ENCODE measurements at places on chromosomes 13 and 19.

DNA sequence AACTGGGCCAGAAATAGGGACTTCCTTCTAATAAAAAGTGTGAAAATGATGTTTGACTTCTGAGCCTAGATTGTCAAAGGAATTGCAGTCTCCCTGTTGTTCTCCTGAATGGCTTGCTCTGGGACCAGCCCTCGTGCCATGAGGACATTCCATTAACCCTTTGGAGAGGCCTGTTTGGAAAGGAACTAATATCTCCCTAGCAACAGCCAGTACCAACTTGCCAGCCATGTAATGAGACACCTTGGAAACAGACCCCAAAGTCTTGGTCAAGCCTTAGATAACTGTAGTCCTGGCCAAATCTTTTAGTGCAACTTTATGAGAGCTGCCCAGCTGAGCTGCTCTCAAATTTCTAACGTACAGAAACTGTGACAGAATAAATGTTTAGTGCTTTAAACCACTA lies 8.2 kb upstream of the SIAH3 start:
- DNase-seq, result no peak

DNA sequence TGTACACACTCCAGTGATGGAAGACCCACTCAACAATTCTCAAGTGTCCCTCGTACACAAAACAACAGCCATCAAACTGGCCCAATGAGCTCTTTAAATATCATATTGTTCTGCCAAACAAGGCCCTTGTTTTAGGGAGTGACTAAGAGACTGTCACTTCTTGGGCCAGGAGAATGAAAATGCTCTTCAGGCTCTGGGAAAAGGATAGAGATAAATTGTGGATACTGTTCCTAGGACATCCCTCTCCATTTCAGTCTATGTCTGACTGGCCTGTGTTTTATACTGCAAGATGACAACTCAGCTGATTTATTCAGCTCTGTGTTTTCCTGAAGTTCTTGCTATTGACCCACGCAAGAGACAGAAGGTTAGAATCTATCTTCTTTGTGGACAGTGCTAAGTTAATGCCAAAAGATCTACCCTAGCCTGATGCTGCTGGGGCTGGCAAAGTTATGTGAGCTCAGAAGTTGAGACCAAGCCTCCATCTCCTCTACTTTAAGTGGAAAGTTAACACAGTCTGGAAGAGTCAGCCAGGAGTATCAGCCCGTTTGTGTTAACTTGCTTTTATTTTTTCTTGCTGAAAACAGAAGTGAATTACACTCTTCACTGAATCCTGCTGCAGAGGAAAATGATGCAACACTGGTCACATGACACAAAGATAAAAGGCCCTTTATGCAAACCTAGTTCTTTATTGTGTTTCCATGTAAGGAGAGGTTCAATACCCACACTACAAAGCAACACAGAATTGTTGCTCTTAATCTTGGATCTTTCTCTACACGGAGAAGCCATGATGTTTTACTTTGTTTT lies 14.6 kb downstream of the FRY start:
- DNase-seq, result no peak

DNA sequence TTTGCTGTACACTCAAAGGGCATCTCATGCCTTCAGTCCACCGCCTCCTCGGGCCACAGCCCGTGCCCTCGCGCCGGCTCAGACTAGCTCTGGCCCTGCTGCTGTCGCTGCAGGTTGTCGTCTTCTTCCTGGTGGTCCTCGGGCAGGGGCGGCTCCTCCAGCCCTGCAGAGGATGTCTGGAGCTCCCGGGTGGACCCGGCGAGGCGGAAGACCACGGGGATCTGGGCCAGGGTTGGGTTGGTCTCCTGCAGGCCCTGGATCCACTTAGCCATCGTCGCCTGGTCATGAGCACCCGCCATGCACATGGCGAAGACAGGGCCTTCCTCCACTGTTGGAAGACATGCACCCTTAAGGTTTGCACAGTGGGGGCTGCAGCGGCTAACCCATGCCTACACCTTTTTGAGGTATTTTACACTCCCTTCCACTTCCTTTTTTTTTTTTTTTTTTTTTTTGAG lies 489 bp upstream of the ZNF653 start:
- DNase-seq, result no peak

DNA sequence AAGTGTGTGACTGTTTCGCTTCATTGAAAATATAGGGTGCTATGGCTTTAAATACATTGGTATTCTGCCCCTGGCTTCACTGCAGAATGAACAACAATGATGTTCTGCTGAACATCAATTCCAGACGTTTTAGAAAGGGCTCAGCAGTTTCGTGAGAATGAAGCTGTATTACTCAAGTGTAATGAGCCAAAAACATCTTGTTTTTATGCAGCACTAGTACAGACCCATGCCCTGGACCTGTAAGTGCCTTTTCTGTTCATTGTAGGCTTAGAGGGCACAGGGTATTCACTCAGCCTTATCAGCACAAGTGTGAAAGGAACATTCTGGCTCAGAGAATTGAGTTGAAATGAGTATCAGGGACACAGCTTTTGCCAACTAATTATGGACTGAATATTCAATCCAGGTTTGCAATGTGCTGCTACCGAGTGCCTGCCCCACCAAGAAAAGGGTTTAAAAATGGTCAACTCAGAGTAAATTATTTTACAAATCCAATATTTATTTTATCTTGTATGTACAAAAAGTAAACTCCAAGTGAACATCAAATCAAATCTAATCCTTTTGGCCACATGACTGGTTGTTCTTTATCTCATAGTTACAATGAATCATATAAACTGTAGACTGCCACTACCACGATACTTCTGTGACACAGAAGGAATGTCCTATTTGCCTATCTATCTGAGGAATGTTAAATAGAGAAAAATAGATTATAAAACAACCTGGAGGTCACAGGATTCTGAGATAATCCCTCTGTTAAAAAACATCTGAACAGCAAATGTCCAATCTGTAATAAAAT lies 362.8 kb downstream of the NALCN start:
- DNase-seq, result no peak

DNA sequence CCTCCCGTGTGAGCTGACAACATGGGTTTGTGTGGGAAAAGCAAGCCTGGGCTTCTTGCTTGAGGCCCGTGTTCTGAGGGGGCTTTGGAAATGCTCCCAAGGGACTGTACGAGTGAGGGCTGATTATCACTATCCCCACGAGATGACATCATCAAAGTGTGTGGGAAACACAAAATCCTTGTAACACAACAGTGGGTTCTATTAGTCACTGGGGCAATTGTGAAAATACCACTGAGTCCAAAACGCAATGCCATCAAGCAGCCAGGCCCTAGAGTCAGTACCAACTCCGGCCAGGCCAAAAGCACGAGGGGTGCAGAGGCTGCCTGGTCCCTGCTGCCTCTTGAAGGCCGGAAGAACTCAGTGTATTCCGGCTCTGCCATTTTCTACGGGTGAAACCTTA lies 29.6 kb downstream of the CAPS start:
- no peak for DNase-seq

- no peak for DNase-seq
Measured at GRCh38 chr13:71359641-71360040, 507.4 kb downstream of the DACH1 start.

DNA sequence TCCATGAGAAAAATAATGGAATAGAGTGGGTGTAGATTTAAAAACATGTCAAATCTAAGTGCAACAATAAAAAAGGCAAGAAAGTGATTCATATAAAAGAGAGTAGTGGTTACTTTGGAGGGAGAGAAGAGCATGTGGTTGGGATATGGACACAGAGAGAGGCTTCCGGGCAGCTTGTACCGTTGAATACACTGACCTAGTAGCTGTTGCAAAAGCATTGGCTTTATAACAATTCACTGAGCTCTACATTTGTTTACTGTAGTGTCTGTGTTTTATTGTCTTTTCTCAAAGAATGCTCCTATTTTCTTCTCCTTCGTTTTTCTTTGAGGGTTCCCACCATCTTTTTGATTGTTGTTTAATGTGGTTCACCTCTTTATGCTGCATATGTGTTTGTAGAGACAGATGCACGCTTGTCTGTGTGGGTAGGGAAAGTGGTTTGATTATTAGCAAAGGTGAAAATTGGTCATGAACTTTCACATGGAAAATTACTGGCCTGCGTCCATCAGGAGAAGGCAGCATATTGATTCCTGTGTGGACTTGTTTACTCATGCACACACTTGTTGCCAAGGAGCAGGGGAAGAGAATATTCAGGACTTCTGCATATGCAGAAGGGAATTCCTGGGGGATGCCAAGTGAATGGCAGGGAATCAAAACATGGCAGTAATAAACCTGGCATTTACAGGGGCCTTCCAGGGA lies 29.9 kb upstream of the IRS2 start:
- DNase-seq, result no peak

- DNase-seq, result no peak
Measured at GRCh38 chr19:53664760-53665159, 33.0 kb downstream of the DPRX start.

- no peak for DNase-seq
Measured at GRCh38 chr19:10231612-10232228, 589 bp upstream of the S1PR2 start.

DNA sequence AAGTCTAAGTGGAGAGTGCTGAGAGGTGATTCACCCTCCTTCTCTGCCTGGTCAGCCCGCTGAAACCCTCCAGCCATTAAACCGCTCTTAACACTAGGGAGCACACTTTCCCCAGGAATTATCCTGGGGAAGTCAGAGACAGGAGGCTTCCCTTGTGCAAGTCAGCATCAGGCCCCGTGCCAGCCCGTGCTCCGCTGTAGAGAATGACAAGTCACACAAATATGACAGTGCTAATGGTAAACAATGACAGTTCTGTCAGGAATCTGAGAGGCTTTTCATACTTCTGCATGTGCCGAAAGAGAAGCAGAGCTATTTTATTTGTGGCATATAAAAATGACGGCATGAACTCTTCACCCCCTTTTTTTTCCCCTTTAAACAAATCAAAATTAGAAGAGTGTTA lies 816.9 kb upstream of the SLC10A2 start:
- no peak for DNase-seq
